ENCODE measurements at places on chromosomes 12 and 14.

DNA sequence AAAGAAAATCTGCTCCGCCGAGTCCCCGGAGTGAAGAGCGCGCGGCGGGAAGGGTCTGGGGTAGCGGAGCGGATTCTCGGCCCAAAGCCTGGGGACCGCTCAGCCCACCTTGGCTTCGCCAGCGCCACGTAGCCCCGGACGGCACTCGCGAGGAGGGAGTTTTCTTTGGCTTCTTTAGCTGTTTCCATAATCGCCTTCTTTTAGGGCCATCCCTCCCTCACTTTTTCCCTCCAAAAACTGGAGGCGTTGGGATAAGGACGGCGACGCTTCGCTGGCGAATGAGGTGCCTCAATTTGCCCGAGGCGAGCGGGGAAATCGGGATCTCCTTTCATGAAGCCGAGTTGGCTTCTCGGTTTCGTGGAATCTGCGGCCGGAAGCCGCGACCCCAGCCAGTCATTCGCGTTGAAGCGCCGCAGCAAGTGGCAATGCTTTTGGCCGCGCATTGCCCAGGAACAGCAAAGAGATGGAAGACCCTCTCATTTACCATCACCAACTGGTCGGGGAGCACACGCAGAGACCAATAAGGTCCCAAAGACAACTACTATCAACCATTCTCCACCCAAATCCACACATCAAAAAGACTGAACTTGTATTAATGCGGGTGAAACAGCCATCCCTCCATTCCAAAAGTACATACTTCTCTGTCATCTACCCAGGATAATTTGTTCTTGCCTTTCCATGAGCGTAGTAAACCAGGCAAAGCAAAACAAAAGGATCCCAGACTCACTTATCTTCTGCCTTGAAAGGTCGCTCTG lies 8.4 kb upstream of the SIX1 start:
- DNase-seq = no peak

DNA sequence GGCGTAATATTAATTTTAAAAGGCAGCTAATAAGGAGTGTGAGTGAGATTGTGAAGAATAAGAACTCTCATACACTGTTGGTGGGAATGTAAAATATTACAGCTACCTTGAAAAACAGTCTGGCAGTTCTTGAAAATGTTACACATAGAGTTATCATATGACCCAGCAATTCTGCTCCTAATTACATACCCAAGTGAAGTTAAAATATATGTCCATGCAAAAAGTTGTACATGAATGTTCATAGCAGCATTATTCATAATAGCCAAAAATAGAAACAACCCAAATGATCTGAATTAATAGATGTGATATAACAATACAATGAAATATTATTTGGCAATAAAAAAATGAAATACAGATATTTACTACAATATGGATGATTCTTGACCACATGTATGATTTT lies 68.2 kb downstream of the RASSF8 start:
- DNase-seq = no peak

GRCh38 chr12:704516-705242 lies 41.4 kb upstream of the NINJ2 start:
- no peak for DNase-seq

DNA sequence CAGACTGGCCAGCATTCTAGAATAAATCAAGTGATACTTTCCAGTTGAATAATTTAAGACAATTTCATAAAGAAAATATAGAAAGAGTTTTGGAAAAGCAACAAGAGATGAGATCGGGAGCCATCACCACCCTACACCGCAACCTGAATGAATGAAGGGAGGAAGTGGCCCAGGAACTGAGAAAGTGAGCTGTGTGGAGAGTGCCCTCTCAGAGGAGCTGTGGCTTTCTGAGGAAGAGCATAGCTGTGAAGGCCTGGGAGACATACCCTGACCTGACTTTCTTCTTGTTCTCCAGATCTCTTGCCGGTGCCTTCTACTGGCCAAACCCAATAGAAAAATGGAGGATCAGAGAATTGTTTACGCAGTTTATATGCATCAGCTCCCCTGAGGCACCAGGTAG lies 79.3 kb upstream of the TSPAN8 start:
- no peak for DNase-seq

- no peak for DNase-seq
These were observed 46.4 kb downstream of the STXBP6 start for GRCh38 chr14:25003537-25003936.

DNA sequence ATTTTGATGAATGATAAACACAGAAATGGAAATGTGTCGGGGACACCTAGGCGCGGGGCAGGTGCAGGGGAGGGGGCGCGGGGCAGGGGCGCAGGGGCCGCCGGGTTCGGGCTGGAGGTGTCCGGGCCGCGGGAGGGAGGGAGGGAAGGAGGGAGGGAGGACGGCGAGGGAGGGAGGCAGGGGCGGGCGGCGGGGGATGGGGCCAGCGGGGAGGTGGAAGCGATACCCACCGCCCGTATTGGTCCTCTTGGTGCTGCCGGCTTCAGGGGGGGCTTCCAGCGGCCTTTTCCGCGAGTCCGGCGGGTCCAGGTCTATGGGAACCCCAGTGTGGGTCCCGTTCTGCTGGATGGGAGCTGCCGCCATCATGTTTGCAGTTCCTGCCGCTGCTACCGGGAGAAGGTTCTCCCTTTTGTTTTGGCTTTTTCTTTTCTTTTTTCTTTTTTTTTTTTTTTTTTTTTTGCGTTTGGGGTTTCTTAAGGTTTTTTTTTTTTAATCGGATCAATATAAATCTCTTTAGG lies 703 bp downstream of the NOVA1 start:
- peak; percentile 52 for DNase-seq

DNA sequence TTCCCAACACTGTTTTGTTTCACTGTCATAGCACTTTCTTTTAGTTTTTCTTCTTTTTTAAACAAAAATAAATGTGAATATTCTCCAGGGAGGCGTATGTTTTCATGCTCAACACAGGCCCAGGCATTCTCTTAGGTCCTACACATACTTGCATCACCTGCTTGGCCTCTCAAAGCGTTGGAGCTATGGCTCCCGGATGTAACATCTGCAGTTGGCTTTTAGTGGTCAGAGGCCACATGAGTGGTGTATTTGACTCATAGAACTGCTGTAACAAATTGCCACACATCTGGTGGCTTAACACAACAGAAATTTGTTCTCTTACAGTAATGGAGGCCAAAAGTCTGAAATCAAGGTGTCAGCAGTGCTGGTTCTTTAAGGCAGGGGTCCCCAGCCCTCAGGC lies 44.6 kb upstream of the VRK1 start:
- DNase-seq = no peak

DNA sequence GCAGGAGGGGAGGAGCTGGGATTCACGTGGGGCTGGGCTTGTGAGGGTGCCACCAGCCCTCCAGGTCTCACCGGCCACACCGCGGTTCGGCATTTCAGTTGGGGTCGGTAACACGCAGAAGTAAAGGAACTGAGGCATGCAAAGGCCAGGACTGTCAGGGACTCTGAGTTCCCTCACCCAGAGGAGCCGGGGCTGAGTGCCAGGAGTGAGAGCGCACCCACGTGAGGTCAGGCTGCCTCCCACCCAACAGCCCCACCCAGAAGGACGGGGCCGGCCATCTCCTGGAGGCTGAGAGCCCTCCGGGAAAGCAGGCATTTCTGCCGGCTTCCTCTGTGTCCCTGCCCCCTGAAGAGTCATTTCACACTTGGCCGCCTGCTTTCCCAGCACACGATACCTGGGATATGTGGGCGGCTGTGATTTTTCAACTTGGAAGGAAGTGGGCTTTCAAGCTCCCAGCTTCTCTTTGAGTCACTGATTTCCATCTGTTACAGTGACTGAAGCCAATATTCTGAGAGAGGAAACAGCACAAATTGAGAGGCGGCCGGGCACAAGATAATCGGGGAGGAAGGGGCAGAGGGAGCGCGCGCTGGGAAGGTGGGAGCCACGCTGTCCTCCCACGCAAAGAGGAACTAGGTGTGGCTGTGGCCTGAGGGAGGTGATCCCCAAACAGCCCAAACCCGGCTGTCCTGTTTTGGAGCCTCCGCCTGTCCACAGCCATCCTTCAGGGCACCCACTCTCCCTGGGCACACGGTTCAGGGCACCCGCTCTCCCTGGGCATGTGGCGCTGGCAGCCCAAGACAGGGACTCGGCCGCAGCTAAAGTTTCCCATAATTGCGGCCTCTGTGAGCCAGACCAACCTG lies 19.0 kb downstream of the GALNT9 start:
- no peak for DNase-seq

DNA sequence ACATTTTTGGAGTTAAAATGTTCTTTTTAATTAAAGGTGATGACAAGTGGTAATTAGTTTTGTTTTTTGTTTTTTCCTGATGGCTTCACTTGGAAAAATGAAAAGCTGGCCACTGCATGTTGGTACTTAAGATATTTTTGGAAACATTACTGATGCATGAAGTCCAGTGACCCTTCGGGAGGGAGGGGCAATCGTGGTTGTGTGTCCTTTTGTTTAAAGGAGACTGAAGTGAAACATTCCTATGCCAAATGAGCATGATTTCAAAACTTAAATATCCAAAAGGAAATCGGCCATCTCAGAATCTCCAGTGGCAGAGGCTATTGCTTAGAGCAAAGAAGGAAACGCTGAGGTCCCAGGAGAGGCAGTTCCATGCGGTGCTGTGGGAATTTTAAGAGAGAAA lies 20.1 kb downstream of the LTBP2 start:
- no peak for DNase-seq

- no peak for DNase-seq
These were observed 507 bp upstream of the CD9 start for GRCh38 chr12:6199531-6200255.

- no peak for DNase-seq
These were observed 11.9 kb downstream of the MYH6 start for GRCh38 chr14:23396126-23396525.

DNA sequence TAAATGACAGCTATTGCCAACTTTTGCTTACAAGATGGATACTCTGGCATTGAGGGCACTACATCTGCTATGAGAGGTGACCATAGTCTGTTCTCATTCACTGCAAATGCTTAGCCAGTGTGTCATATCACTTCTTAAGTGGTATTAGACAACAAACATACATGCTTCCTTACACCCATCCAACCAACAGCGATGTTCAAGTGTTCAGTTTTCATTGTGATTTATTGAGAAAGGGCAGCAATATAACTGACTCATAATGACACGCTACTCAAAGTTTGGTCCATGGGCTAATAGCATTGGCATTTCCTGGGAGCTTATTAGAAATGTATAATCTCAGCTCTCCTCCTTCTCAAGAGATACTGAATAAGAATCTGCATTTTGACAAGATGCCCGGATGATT lies 181.7 kb downstream of the NPAS3 start:
- DNase-seq = no peak

GRCh38 chr14:95910628-95911027 lies 34.0 kb downstream of the TUNAR start:
- DNase-seq = no peak

DNA sequence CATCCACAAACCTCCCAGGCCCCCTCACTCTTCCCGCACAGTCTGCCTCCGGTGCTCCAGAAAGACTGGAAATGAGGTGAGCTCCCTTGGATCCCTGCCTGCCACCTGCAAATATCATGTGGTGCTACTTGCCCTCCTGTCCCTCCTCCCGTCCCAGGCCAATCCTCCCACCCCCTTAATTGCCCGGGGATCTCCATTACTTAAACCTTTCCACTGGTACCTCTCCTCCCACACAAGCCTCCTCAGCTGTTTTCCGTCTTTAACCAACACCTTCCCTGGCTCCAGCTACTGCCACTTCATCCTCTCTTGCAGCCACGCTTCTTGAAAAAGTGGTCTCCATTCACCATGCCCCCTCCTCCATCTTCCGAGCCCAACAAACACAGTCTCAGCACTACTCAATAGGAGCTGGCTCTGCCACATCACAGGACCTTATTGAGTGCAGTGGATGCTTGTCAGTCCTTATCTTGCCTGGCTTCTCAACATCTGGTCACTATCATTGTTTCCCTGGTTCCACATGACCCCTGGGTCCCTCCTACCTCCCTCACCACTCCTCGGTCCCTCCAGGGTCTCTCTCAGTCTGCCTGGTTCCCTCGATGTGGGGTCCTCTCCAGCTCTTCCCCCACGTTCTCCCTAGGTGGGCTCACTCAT lies 11.5 kb downstream of the FAIM2 start:
- DNase-seq = no peak

- DNase-seq = peak; percentile 62
These were observed 116.3 kb downstream of the GLT1D1 start for GRCh38 chr12:128969480-128970055.

DNA sequence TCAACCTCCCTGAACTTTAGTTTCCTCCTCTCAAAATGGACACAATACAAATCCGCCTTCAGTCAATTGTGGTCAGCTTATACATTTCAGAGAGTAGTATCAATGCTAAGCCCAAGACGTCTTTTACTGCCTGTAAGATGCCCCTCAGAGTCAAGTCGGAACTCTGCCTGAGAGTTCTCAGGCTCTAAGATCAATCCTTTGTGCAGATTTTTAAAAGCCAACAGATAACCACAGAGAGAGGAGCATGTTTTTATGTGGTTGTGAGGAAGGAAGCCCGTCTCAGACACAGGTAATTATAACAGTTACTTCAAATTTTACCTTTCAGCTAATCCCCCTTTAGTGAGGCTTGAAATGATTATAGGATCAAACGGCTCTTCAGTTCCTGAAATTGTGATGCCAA lies 91.6 kb downstream of the HELB start:
- no peak for DNase-seq

DNA sequence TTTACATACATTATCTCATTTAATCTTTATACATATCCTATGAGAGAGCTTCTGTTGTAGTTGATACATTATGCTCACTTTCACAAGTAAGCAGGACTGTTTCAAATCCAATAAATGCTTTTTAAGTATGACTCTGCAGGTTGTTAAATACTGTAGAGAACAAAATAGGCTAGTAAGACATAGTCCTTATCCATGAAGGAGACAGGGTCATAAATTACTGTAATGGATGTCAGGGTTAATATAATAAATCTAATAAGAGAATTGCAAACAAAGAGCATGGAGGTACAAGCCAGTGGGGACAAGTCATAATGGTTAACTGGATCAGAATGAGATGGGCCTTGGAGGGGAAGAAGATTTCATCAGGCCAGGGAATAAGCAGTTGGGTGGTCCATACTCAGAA lies 303.8 kb upstream of the RGS6 start:
- no peak for DNase-seq

DNA sequence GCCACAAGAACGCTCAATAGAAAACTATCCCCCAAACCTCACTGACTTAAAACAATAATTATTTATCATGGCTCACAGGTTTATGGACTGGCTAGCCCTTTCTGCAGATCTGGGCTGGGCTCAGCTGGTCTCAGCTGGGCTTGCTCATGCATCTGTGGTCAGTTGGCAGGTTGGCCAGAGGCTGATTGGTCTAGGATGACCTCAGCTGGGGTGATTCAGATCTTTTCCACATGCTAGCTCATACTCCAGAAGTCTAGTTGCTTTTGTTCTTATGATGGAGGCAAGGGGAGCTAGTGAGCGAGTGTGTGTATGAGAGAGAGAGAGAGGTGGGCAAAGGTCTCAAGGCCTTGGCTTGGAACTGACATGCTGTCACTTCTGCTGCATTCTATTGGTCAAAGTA lies 181.2 kb upstream of the NRXN3 start:
- DNase-seq = peak; percentile 84

Measured in caudate nucleus (tissue), 63 donors.